Endothelial cell (in vitro differentiated cells): ENCODE measurements at places on chromosomes 1 and 21. TPM values are rescaled to one million over a fixed set of nuclear protein-coding genes. Genes with fewer than 3 reads are reported as not detected.

TPTE gene
- not detected for total RNA-seq

DNA sequence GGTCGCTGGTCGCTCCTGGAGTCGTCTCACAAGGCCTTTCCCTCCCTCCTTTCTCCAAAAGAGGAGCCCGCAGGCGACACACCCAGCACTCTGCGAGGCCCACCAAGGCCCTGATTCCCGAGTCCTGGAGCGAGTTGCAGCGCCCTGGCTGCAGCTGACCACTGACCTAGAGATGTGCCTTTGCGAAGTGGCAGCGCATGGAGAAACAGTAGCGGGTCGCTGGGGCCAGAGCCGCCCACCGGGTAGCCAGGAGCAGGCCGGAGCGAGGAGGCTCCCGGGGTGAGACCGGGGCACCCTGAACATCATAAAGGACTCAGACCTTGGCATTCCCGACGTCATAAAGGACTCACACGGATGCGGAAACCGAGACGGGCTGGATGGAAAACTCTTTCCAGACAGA is 10.3 kb upstream of the NBPF11 start:
- no peak overlapping the region for H3K27ac ChIP-seq
- peaks cover 13% of the 10 kb centered on the region for H3K36me3 ChIP-seq
- DNase-seq: no peak
- H3K4me1 ChIP-seq: peaks cover 24% of the 10 kb centered on the region

DNA sequence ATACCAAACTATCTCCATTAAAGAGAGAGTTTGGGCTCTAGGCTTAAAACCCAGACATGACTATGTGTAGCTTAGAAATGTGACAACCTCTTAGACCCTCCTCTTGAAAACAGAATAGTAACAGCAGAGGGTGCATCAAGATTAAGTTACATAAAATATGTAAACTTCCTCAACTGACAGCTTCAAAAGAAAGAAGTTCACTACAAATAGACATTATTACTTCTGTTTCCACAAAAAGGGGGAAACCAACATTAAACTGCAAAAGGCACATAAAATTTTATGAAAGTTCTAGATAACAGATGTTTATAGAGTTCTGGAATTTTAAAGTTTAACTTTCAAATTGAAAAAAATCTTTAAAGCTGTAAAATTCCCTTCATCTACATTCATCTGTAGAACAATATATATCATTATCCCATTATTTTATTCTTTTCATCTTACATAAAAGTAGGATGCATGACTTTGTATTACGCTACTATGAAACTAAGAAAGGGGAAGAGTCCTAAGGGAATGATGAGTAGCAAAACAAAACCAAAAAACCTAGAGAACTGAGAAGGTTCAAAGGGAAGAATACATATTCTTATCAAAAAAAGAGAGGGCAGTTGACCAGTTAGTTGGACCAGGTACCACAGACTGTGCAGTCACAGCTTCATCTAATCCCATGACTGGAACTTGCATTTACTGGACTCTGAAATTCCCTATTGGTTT is 177.0 kb downstream of the SIPA1L2 start:
- H3K27ac ChIP-seq: no peak overlapping the region
- H3K4me3 ChIP-seq: no peak overlapping the region
- H3K27me3 ChIP-seq: peaks cover 3% of the 10 kb centered on the region
- peaks cover 45% of the 10 kb centered on the region for H3K36me3 ChIP-seq

TMEM201 gene
- total RNA-seq: 19.1 TPM

DNA sequence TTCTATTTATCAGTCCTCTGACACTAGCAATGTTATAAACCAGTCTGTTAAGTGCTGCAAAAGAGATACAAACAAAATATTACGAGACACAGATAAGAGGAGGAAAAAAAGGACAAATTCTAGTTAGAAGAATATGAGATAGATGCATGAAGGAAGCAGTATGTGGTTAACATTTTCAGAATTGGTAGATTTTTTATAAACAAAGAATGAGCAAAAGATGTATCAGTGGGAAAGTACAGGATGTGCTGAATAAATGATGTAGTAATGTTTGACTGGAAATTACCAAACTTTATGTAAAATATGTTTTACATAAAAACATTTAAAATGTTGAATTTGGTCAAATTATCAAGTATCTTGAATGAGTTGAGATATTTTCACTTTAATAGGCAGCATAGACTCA is 574.2 kb downstream of the NUF2 start:
- DNase-seq: no peak
- H3K4me3 ChIP-seq: no peak overlapping the region
- no peaks in the 10 kb centered on the region for H3K27me3 ChIP-seq
- H3K27ac ChIP-seq: no peak overlapping the region

DNA sequence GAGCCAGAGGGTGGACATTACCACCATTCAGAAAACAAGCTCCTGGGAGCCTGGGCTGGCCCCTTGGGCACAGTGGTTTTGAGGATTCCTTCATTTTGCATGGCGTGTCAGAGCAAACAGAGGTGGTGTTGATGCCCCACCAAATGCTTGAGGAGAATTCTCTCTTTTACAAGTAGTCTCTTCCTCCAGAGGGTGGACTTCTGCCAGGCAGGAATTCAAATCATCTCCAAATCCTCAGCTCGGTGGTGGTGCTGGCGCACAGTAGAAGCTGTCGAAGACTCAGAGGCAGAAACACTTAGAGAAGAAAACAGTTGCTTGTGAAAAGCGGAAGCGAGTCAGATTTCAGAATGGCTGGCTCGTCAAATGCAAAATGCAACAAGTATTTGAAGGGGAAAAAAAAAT is 3.4 kb upstream of the CHI3L1 start:
- H3K4me1 ChIP-seq: peaks cover 11% of the 10 kb centered on the region
- H3K4me3 ChIP-seq: no peak overlapping the region
- no peak for DNase-seq
- peaks cover 11% of the 10 kb centered on the region for H3K27me3 ChIP-seq

DNA sequence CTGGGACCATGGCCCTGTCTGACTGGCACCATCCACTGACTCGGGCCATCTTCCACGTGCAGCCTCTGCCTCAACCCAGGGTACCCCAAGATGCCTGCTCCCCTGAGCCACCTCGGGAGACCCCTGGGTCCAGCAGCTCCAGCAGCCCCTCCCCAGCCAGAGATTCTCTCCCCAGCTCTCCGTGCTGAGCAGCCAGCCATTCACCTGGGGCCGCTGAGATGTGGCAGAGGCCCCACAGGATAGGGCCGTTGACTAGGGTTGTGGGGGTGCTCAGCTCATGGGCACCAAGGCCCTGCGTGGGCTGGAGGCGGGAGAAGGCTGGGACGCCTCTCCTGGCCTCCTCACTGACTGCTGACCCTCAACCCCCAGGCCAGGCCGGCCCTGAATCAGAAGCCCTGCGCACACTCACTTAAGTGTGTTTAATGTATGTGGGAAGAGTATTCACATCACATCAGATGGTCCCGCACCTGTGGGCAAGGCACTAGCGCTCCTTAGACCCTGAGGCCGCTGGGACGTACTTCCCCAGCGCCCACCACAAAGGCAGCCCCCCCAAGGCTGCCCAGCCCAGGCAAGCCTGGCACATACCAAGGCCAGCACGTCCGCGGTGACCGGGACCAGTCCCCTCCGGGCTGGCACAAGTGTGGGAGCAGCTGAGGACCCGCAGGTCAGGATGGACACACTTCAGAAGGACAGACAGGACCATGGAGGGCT is 27.8 kb downstream of the SLC19A1 start:
- no peak overlapping the region for H3K4me3 ChIP-seq
- H3K36me3 ChIP-seq: peaks cover 17% of the 10 kb centered on the region
- peaks cover 6% of the 10 kb centered on the region for H3K27me3 ChIP-seq
- H3K4me1 ChIP-seq: peaks cover 3% of the 10 kb centered on the region
- H3K27ac ChIP-seq: no peak overlapping the region

CFHR5 gene
- total RNA-seq: not detected

- H3K27me3 ChIP-seq: peaks cover 4% of the 10 kb centered on the region
- no peak overlapping the region for H3K4me3 ChIP-seq
- no peaks in the 10 kb centered on the region for H3K4me1 ChIP-seq
- H3K27ac ChIP-seq: no peak overlapping the region
- DNase-seq: no peak
- H3K36me3 ChIP-seq: no peaks in the 10 kb centered on the region
Measured at GRCh38 chr21:27171707-27172106, 204.8 kb upstream of the ADAMTS5 start.

G0S2 gene
- not detected for total RNA-seq

DNA sequence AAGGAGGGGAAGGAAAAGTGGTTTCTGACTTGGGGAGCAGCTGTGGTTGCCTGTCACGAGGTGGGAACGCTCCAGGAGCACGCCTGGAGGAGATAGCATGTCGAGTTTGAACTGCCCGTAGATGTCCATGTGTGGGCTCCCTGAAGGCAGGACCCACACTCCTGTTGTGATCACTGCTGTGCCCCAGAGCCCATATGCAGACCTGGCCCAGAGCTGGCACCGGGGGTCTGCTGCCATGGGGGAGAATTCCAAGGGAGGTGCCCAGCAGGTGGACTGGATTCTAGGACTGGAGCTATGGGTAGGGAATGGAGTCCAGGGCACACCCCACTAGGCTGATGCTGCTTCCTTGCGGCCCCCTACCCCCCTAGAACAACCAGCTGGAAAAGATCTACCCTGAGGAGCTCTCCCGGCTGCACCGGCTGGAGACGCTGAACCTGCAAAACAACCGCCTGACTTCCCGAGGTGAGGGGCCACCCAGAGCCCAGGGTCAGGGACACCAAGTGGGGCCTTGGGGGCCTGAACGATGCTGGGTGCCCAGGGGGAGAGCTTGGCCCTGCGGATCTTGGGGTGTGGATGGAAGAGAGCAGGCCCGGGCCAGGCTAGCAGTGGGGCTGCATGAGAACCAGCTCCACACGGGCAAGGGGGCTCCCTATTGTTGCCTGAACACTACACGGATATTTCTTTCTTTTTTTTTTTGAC is 9.3 kb downstream of the PODN start:
- no peak overlapping the region for H3K4me3 ChIP-seq
- H3K4me1 ChIP-seq: no peaks in the 10 kb centered on the region
- DNase-seq: no peak
- H3K27ac ChIP-seq: no peak overlapping the region

- no peaks in the 10 kb centered on the region for H3K27me3 ChIP-seq
- no peaks in the 10 kb centered on the region for H3K36me3 ChIP-seq
- H3K4me1 ChIP-seq: peaks cover 23% of the 10 kb centered on the region
- no peak overlapping the region for H3K4me3 ChIP-seq
- DNase-seq: no peak
- H3K27ac ChIP-seq: peak overlapping the region; percentile 7
Measured at GRCh38 chr1:66563094-66563800, 29.3 kb downstream of the SGIP1 start.

GRCh38 chr21:43814215-43815106 is 25.1 kb downstream of the RRP1 start:
- no peak overlapping the region for H3K4me3 ChIP-seq
- no peak for DNase-seq
- H3K4me1 ChIP-seq: peaks cover 12% of the 10 kb centered on the region
- H3K27me3 ChIP-seq: peaks cover 12% of the 10 kb centered on the region

SLAMF9 gene
- total RNA-seq: not detected

GRCh38 chr1:93818570-93818959 is 60.4 kb downstream of the DNTTIP2 start:
- H3K4me1 ChIP-seq: peaks cover 42% of the 10 kb centered on the region
- H3K27me3 ChIP-seq: peaks cover 3% of the 10 kb centered on the region
- H3K36me3 ChIP-seq: peaks cover 6% of the 10 kb centered on the region

ORC1 gene
- total RNA-seq: 4.9 TPM

STK40 gene
- total RNA-seq: 37.3 TPM

CSF1 gene
- total RNA-seq: 2.1 TPM

DNA sequence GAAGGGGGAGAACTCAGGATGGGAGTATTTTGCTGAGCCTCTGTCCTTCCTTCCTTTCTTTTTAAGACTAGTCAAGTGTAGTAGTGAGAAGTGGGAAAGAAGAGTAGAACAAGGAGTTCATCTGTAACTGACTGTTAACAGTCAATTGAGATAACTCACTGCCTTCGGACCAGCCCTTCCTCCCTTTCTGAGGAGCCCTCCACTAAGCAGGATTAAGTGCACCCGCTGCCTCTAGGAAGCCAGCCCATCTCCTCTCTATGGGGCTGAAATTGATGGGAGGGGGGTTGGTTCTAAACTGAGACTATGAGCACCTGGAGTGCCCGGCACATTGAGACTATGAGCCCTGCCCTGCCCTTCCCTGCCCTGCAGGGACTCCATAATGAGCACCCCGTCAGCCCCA is 72.7 kb upstream of the TINAGL1 start:
- DNase-seq: no peak
- H3K4me3 ChIP-seq: no peak overlapping the region
- peaks cover 10% of the 10 kb centered on the region for H3K36me3 ChIP-seq
- H3K4me1 ChIP-seq: peaks cover 3% of the 10 kb centered on the region
- H3K27me3 ChIP-seq: peaks cover 8% of the 10 kb centered on the region

- H3K36me3 ChIP-seq: no peaks in the 10 kb centered on the region
- no peak overlapping the region for H3K4me3 ChIP-seq
- DNase-seq: no peak
- H3K4me1 ChIP-seq: no peaks in the 10 kb centered on the region
Measured at GRCh38 chr1:89451011-89451410, 73.6 kb upstream of the LRRC8B start.

ZBTB8A gene
- 17.4 TPM for total RNA-seq

CD53 gene
- 20.6 TPM for total RNA-seq

GRCh38 chr1:91997607-91998195 is 32.1 kb upstream of the EPHX4 start:
- H3K4me3 ChIP-seq: no peak overlapping the region
- DNase-seq: peak; percentile 40
- no peaks in the 10 kb centered on the region for H3K4me1 ChIP-seq
- no peaks in the 10 kb centered on the region for H3K27me3 ChIP-seq

GNG12 gene
- 26.2 TPM for total RNA-seq

CD52 gene
- 21.8 TPM for total RNA-seq
